ENCODE measurements at places on chromosomes 7 and 10.

- no peak for DNase-seq
Observed at GRCh38 chr7:148645898-148646297, 52.8 kb upstream of the CUL1 start.

- DNase-seq, result no peak
Observed at GRCh38 chr10:26696786-26697162, 727 bp upstream of the PDSS1 start.

DNA sequence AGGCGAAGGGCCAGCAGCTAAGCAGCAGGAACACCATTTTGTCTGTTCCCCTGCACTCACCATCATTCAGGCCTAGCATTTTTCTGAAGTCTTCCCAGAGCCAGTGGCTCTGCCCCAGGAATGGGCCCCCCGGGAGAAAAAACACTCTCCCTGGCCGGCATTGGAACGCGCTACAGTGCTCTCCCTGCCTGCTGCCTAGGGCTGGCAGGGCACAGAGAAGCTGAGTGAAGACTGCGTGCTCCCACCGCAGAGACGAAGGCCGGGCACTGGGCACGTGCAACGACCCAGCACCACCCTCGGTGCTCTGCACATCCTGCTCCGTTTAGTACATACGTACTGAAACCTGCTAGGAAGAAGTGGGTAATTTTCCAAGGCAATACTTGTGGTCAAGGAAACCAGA, 34.4 kb downstream of the HSPA12A start:
- peak; percentile 49 for DNase-seq

- DNase-seq, result no peak
Observed at GRCh38 chr10:115969591-115969990, 303.4 kb downstream of the GFRA1 start.

- DNase-seq, result no peak
Observed at GRCh38 chr7:44616545-44616944, 10.1 kb downstream of the OGDH start.

DNA sequence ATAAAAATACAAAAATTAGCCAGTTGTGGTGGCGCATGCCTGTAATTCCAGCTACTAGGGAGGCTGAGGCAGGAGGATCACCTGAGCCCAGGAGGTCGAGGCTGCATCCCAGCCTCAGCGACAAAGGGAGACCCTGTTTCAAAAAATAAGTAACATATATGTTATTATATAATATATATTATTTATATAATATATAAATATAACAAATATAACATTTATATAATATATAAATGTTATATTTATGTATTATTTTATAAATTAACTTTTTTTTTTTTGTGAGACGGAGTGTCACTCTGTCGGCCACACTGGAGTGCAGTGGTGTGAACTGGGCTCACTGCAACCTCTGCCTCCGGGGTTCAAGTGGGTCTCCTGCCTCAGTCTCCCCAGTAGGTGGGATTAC, 1.5 kb upstream of the POR start:
- no peak for DNase-seq

GRCh38 chr10:121240011-121240410, 358.2 kb downstream of the FGFR2 start:
- no peak for DNase-seq

GRCh38 chr7:129768614-129769399, 157.3 kb downstream of the NRF1 start:
- no peak for DNase-seq

GRCh38 chr7:142886866-142887265, 1.3 kb upstream of the TRPV6 start:
- no peak for DNase-seq

DNA sequence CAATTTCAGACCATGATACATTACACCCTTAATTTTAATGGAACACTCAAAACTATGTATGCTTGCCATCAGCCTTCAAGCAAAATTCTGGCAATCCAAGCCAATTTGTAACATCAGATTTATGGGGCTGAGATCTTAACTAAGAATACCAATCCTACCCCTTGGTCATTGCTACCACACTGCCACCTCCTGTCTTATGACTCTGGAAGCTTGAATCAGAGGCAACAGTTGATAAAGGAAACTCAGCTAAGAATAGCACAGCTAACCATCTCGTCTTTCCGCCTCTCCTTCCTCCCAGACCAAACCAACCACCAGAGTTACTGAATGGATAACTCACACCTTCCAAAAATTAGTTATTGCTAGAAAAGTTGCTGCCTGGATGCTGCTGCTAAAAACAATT, 7.4 kb downstream of the IGF2BP3 start:
- DNase-seq, result no peak

- no peak for DNase-seq
Observed at GRCh38 chr10:75003891-75004290, 107.6 kb upstream of the SAMD8 start.

DNA sequence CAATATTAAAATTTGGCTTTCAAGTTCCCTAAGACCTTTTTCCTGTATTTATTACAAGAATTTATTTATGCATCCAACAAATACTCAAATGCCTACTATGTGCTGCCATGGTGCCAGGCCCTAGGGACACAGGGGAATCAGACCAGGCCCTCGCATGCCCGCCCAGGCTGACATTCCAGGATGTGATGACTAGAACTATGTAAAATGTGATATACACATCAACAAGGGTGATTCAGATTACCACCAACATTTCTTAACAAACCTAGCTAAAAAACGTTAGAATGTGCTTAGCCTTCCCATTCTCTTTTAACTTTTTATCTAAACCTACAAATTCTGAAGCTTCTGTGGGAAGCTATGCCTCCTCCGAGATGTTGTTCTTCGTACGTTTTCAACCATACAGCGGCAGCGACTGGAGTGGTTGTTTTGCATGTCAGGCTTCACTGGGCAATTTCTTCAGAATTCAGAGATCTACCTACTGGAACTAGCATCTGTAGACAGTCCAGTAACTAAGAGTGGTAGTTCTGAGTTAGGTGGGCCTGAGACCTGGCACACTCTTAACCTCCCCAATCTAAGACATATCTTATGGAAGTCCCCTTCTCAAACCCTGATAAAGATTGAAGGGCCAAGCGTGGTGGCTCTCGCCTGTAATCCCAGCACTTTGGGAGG, 22.1 kb downstream of the GNA12 start:
- DNase-seq, result peak; percentile 19

DNA sequence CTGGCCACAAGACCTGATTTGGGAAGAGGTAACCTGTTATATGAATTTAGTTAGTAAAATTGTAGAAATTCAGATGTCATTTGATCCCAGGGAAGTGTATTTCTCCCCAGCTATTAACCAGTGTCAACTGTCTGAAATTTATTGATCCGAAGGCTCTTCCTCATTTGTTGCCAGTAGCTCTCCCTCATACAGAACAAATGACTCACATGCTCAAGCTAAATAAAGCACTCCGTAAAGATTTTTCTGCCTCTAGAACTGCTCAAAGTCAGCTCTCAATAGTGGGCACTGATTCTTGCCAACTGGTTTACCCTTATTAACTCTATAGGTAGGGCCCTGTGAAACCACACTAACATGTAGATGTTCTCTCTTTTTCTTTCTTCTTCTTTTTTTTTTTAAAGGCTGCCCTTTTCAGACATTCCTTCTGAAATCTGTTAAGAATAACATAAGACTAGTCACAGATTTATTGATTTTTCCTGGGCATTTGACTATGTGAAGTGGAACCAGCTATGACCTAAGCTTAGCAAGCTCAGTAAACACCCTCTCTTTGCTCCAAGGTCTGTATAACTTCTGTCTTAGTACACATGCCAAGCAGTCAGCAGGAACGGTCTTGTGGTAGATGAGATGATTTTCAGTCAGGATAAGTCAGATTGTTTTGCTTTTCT, 21.8 kb downstream of the RPA3 start:
- no peak for DNase-seq

- no peak for DNase-seq
Observed at GRCh38 chr10:99526861-99527504, 5.8 kb upstream of the NKX2-3 start.

DNA sequence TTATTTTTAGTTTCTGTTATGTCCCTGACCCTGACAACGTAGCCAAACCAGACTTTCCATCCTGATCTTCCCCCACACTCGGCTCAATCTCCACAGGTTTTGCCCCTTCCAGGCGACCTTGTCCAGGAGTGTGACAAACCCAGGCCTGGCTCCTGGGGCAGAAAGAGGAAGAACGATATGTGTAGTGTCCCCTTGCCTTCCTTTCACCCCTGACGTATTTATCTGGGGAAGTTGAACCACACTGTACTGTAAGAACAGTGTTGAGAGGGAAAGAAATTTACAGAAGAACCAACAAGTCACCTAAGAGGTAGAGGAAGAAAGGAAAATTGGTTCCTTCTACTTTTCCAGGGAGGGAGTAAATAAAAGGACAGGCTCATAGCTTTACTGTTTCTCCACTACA, 158.0 kb downstream of the VTI1A start:
- DNase-seq, result no peak

- DNase-seq, result no peak
Observed at GRCh38 chr7:10803720-10804119, 170.0 kb upstream of the PHF14 start.

DNA sequence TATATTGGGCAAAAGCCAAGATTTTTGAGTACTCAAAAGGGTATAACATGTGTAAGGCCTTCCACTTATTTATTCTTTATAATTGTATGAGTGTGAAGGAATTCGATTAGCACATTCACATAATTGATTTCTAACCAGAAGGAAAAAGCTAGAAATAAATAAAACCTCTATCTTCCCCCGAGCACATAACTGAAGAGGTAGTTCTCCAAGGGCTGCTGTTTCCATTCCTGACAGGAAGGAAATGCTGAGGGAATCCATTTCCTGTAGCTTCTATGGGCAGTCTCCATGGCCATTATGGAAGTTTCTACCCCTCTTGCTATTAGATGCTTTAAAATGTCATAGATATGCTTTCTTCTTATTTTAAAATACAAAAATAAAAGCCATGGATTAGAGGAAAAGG, 70.5 kb upstream of the ABCB5 start:
- no peak for DNase-seq

DNA sequence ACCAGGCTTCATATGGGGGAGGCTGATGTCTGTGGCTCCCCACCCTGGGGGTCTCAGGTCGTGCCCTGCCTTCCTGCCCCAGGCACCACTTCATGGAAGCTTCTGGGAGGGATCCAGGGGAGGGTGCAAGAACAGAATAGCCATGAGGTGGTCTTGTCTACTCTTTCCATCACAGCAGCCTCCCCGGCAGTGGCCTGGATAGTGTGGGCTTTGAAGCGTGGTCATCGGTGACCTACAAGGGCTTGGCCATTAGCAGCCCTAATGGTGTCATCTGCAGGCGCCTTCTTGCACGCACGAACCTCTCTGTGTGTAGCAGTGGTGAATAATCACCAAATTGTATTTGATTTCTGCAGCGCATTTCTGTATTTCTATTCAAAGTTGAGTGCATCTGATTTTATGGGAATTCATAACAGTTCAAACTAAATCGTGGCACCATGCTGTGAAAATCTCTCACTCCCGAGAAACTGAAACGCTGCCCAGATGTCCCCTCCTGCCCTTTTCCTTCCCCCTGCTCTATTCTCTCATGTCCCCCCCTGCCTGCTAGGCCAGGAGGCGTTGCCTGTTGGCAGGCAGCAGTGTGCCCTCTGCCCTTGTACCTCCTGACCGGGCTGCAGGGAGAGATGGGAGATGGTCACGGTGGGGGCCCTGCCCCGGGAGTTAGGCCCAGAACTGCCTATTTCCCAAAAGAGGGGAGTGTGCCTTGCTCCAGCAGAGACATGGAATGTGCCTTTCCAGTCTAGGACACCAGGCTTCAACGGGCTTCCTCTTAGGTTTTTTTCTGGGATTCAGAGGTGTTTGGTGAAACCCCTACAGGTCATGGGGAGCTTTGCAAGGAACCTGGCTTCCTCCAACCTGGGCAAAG, 34.8 kb downstream of the CDH23 start:
- DNase-seq, result no peak

- DNase-seq, result no peak
Observed at GRCh38 chr7:16934722-16935340, 53.0 kb upstream of the AGR3 start.

DNA sequence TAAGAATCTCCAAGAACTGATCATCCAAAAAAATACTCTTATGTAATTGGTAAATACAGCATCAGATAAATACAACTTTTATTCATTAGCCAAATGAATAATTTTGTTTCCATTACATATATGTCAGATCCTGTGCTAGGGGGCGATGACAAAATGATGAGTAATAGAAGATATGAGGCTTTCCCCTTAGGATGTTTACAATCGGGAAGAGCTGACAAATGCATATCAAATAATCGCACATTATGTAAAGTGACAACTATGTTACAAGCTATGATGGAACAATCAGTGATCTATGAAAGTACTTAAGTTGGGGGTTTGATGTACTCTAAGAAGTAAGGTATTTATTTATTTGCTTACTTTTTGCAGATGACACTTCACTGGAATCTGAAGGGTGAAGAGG, 465.6 kb upstream of the VSTM2A start:
- no peak for DNase-seq

DNA sequence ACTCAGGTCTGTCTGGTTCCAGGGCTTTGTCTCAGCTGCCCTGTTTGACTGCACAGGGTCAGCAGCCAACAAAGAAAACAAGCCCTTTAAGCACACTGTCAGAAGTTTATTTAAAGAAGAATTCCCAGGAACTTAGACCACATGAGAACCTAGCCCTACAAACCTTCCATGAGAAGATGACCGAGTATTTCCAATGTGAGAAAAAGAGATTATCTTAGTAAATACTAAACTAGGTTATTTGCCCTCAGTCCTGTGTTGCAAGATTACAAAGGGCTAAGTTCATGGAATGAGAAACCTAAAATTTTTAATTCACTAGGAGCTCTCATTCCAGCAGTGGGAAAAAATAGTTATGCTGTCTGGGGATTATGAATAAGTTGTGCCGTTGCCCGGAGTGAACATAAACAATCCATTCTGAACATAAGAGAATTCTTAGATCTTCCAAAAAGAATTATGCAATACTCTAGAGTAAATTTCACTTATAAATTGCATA, 46.7 kb downstream of the NOC3L start:
- no peak for DNase-seq

- no peak for DNase-seq
Observed at GRCh38 chr10:15321431-15322341, 49.4 kb downstream of the FAM171A1 start.

GRCh38 chr7:26993816-26994810, 101.7 kb downstream of the HOXA1 start:
- DNase-seq, result no peak

DNA sequence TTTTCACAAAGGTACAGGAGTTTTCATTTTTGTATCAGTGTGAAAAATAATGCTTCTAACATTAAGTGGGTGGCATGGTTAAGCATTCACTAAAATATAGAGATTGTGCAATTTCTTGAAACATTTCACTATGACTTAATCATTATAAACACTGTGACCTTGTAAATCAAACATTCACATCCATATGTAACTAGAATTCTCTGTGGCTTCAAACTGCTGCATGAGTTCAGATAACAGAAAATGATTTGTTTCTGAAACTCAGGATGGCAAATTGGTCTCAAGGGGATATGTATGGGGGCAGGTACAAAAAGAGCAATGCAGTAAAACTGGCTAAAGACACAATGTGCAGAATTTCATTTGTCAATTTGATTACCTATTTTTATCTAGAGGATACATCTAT, 3.8 kb downstream of the FAM133B start:
- no peak for DNase-seq

- DNase-seq, result no peak
Observed at GRCh38 chr10:1654247-1654646, 83.1 kb downstream of the ADARB2 start.

- no peak for DNase-seq
Observed at GRCh38 chr10:123681285-123681684, 15.1 kb downstream of the GPR26 start.

- DNase-seq, result peak; percentile 79
Observed at GRCh38 chr7:20330239-20330927, at the start of gene ITGB8. ITGB8 (plus strand) TSS chr7:20330900; CDS start chr7:20331807, 907 bp downstream.

Measured in upper lobe of left lung (tissue), 6 donors.